ENCODE measurements at places on chromosomes 7 and 10.

GRCh38 chr7:128672927-128673517 is 930 bp downstream of the GARIN1A start:
- no peak for DNase-seq

DNA sequence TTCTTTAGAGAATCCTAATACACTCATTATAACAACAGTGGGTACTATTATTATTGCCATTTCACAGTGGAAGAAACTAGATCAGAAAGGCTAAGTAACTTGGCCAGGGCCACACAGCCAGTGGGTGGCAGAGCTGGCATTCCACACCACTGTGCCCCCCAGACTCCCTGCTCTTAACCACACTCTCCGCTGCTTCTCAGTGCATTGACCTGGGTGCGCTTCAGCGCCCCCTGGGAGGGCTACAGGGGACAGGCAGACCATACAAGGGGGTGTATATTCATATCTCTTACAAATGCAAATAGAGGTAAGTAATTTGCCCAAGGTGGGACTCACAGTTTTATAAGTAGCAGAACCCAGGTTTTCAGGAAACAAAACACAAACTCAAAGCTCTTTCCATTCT is 77.0 kb upstream of the NMT2 start:
- DNase-seq, result no peak

DNA sequence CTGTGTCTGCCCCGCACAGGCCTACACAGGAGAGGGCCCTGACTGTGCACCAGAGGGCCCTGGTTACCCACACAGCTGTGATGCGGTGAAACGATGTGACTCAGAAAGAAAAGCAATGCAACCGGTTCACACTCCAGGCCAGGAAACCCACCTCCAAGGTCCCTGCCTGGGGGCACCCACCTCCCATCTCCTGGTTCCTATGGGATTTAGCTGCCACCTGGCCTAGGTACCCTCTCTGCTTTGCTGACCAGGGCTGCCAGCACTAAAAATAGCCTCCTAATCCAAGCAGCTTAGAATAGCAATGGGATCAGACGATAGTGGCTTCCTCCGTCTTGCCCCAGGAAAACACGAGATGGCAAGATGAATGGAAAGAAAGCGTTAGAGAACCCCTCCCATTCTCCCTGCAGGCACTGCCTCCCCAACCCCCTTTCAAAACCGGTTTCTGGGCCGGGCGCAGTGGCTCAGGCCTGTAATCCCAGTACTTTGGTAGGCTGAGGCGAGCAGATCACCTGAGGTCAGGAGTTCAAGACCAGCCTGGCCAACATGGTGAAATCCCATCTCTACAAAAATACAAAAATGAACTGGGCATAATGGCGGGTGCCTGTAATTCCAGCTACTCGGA is 12.4 kb downstream of the RBP3 start:
- no peak for DNase-seq

GRCh38 chr10:118321724-118322575 is 20.2 kb downstream of the FAM204A start:
- no peak for DNase-seq

- DNase-seq, result no peak
These were observed 2.3 kb upstream of the PCGF6 start for GRCh38 chr10:103353281-103353680.

- no peak for DNase-seq
These were observed 245.5 kb downstream of the REEP3 start for GRCh38 chr10:63766745-63767137.

GRCh38 chr7:150524018-150524417 is 9.3 kb downstream of the GIMAP7 start:
- DNase-seq, result no peak

DNA sequence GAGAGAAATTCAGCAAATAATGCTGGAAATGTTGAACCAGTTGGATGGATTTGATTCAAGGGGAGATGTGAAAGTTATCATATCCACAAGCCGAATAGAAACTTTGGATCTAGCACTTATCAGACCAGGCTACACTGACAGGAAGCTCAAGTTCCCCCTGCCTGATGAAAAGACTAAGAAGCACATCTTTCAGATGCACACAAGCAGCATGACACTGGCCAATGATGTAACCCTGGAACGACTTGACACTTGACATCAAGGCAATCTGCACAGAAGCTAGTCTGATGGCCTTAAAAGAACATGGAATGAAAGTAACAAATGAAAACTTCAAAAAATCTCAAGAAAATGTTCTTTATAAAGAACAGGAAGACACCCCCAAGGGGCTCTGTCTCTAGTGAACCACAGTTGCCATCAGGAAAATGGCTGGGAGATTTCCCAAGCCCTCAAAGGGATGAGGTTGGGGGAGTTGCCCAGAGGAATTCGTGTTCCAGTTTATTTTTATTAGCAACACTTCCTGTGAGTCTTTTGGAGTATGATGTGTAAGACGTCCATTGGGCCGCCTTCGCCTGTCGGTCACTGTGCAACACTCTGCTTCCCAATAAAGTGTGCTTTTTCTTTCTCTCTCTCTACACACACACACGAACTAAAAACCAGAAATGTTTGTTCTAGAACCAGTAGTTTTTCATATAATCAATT is 200.0 kb downstream of the HIBADH start:
- DNase-seq, result no peak

- DNase-seq, result no peak
These were observed 246.8 kb downstream of the ELMO1 start for GRCh38 chr7:37201876-37202198.

DNA sequence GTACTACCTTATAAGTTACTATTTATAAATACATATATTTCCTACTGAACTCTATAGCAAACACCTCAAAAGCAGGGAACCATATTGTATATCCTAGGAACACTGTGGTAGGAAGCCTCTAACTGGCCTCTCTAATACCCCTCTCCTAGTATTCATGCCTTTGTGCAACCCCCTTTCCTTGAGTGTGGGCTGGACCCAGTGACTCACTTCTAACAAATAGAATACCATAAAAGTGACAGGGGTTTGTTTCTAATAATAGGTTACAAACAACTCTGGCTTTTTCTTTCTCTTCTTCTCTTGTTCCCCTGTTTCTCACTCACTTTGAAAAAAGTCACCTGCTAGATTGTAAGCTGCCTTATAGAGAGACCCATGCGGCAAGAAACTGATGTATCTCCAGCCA is 51.6 kb upstream of the MACC1 start:
- no peak for DNase-seq

- no peak for DNase-seq
These were observed 171.2 kb upstream of the COL1A2 start for GRCh38 chr7:94223375-94224084.

GRCh38 chr10:49745756-49746155 is 16.4 kb downstream of the OGDHL start:
- DNase-seq, result no peak

DNA sequence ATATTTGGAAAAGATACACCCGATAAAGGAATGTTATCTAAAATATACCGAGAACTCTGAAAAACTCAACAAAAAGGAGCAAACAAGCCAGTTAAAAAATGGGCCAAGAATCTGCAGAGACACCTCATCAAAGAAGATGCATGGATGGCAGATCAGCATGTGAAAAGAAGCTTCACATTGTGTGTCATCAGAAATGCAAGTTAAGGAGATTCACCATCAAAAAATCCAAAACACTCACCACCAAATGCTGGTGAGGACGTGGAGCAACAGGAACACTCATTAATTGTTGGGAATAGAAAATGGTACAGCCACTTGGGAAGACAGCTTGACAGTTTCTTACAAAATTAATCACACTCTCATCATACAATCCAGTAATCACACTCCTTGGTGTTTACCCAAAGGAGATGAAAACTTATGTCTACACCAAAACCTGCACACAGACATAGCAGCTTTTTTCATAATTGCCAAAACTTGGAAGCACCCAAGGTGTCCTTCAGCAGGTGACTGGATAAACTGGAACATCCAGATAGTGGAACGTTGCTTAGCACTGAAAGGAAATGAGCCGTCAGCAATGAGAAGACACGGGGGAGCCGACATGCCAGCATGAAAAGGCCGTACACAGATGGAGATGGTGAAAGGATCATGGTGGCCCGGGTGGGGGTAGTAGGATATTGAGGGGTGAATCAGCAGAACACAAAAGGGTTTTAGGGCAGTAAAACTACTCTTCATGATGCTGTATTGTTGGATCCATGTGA is 27.9 kb upstream of the PWWP2B start:
- DNase-seq, result no peak

- DNase-seq, result no peak
These were observed 44.6 kb upstream of the TES start for GRCh38 chr7:116165717-116166116.

- DNase-seq, result no peak
These were observed 80.7 kb upstream of the STEAP4 start for GRCh38 chr7:88387368-88387767.

DNA sequence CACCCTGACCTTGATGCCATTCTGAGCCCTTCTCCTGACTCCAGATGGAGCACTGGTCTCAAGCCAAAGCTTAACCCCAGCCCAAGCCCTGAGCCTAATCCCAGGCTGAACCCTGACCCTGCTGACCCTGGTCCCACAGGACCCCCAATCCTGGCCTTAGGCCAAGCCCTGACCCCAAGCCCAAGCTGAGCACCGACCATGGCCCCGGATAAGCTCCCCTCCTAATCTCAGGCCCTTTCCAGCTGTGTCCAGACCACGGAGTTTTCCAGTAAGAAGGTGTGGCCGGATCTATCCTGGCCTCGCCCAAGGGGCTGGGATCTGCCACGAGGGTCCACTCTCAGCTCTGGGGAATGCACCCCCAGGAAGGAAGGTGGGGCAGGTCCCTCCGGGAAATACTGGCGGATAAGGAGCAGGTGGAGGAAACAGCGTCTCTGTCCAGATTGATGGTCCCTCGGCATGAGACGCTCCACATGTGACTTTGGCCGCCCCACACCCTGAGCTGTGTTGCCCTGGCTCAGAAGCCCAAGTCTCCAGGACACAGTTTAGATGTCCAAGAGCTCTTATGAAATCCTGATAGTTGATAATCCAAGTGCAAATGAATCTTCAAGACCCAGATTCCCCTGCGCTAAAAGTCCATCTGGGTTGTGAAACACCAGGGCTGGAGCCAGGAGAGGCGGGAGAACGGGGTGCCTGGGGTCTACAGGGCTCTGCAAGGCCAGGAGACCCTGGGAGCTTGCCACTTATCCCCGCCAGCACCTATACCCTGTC is 10.4 kb downstream of the ELN start:
- DNase-seq, result no peak

DNA sequence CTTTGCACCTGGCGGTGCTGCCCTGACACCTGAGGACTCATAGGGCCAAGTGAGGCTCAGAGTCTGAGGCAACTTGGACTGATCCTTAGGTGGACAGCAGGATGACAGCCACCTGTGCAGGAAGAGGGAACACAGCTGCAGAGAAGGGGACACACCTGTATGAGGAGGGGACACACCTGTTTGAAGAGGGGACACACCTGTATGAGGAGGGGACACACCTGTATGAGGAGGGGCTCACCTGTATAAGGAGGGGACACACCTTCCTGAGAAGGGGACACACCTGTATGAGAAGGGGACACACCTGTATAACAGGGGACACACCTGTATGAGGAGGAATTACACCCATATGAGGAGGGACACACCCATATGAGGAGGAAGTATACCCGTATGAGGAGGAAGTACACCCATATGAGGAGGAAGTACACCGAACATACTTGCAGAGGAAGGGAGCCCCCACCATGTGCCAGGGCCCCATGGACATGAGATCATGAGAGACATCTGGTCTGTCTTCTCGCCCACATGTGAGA is 285.9 kb downstream of the ADARB2 start:
- no peak for DNase-seq

- DNase-seq, result no peak
These were observed 27.4 kb upstream of the RASGEF1A start for GRCh38 chr10:43294241-43294658.

DNA sequence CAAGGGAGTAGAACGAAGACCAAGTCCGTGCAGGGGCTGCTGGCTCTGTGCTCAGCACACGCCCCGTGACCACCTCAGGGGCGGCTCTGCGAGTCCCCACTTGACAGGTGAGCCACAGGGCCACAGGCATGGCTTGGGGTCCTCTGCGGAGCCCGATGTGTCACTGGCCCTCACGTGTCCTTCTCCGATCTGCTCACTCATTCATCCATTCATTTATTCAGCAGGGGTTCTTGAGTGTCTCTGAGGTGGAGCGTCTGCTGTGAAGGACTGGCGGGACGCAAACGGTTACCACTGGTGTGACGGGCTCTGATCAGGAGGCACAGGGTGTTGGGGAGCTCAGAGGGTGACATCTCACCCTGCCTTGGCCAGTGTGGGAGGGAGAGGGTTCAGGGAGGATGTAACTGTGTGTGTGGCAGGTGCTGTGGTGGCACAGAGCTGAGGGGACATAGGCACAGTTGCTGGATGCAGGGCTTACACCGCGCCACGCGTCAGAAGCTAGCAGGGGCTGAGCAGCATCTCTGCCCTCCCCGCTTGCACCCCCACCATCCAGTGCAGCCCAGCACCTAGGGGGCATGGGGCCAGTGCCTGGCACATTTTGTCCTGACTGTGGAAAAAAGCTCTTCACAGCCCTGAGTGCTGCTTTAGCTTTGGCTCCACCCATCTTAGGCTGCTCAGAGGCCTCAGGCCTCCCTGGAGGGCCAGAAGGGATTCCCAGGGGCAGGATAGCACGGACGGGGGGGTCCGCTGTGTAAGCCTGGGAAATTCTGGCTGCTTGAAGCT is 116.8 kb downstream of the LHPP start:
- DNase-seq, result no peak

- no peak for DNase-seq
These were observed 226.9 kb downstream of the WDR11 start for GRCh38 chr10:121078036-121078435.

- DNase-seq, result no peak
These were observed 73.8 kb upstream of the EFCAB10 start for GRCh38 chr7:105655067-105655466.

DNA sequence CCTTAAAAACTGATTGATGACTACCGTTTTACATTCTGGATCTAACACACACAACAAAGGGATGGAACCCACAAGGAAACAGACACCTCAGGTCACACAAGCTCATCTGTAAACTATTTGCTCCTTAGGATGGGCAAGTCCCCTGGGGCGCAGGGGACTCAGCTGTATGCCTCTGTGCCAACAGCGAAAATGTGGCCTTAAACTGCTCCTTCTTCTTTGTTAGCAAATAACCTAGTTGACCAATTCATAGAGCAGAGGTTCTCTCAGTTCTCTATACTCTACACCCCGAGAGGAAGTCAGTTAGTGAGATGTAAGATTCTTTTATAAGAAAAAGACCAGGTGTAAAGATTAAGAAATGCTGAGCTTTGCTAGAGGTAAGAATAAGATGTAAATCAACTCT is 181.9 kb upstream of the PRSS58 start:
- DNase-seq, result no peak
